ENCODE measurements at places on chromosomes 2 and 18. TPM values are rescaled to one million over a fixed set of nuclear protein-coding genes. Genes with fewer than 3 reads are reported as not detected.

The HTR2B gene
- total RNA-seq = 0.41 TPM

The LRRTM1 gene
- 11.4 TPM for total RNA-seq

The CXCR2 gene
- total RNA-seq = under 0.01 TPM

The COLEC11 gene
- total RNA-seq = 0.41 TPM
